ENCODE measurements at places on chromosomes 4 and X. TPM values are rescaled to one million over a fixed set of nuclear protein-coding genes. Genes with fewer than 3 reads are reported as not detected.

The AMMECR1 gene
- total RNA-seq = 26.7 TPM

The SOX3 gene
- total RNA-seq = 21.7 TPM

The F9 gene
- total RNA-seq = not detected

The VCX3B gene
- total RNA-seq = not detected

The HERC5 gene
- total RNA-seq = 3.5 TPM

DNA sequence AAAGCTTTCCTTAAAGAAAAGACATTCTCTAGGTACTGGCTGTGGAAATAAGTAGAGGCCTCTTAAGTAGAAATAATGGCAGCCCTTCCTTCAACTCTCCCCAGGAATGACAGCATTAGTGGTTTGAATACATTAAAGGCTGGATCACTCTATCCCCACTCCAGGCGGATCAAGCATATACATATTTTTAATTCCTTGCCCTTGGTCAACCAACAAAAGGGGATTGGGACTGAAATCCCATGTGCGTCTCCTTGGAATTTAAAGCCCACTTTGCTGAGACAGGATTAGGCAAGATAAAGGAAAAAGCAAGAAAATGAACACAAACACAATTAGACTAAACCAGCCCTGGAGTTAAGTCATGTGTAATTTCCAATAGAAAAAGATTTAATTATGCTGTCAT is 391.3 kb downstream of the PPP1R2C start:
- no peaks in the 10 kb centered on the region for H3K36me3 ChIP-seq
- no peak overlapping the region for H3K4me3 ChIP-seq
- no peak overlapping the region for H3K27ac ChIP-seq
- no peak for DNase-seq
- H3K4me1 ChIP-seq = no peaks in the 10 kb centered on the region
- H3K27me3 ChIP-seq = no peaks in the 10 kb centered on the region

DNA sequence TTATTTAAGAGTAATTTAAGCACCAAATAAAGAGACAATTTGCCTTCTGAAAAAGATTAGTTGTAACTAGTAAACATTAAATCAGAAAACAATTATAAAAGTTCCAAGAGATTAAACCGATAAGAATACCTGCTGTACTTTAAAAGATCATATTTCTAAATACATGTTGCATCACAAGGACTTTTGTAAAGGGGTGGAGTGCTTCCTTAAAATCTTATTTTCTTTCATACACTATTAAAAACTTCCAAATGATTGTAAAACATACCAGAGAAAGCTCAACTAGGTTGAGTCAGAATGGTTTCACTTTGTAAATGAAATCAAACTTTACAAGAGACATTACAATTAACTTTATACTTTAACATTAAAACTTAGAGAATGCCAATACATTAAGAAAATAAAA is 41.8 kb downstream of the ACSL4 start:
- no peaks in the 10 kb centered on the region for H3K27me3 ChIP-seq
- peaks cover 3% of the 10 kb centered on the region for H3K4me1 ChIP-seq
- H3K27ac ChIP-seq = no peak overlapping the region
- no peak overlapping the region for H3K4me3 ChIP-seq
- no peak for DNase-seq
- H3K36me3 ChIP-seq = no peaks in the 10 kb centered on the region
